H7 (cell line): ENCODE measurements at places on chromosomes 11 and 22. TPM values are rescaled to one million over a fixed set of nuclear protein-coding genes. Genes with fewer than 3 reads are reported as not detected.

CHADL gene
- 0.33 TPM in 1 of 2 replicates, not detected in the other for total RNA-seq

DNA sequence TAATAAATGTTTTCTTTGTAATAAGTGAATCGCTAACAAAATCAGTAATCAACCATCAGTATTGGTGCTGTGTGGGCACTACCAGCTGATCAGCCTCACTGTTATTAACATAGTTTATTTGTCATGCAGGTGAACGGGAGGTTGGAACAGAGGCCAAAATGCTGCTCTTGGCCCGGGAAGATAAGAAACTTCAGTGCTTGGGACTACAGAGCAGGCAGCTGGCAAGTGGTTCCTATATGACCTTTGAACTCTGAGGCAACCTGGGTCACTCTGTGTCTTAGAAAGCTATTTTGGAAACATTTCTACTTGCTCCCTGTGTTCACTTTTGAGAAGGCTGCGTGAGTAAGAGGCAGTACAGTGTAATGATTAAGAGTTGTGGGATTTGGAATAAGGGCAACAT is 36.5 kb upstream of the DNAJB13 start:
- DNase-seq, result no peak

- no peak for DNase-seq
These were observed 844.5 kb upstream of the RAG2 start for GRCh38 chr11:37442576-37442975.

DNA sequence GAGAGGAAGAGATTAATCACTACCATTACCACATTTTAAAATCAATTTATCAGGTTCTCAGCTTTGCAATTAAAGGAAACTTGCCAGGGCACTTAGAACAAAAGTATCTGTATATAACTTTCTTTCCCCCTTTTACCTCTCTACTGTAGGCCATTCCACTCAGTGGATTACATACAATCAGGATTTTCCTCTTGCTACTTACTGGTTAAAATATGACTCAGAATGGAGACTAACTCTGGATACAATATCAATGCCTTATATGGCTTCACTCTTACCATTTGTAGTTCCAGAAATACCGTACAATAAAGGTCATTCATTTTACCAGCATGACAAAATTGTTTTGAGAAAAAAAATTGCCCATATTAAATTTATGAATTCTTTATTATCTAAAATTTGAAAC is 706.8 kb downstream of the KCNA4 start:
- DNase-seq, result no peak

- DNase-seq, result peak; percentile 8
These were observed 11.1 kb upstream of the MYH9 start for GRCh38 chr22:36398601-36399471.

DNA sequence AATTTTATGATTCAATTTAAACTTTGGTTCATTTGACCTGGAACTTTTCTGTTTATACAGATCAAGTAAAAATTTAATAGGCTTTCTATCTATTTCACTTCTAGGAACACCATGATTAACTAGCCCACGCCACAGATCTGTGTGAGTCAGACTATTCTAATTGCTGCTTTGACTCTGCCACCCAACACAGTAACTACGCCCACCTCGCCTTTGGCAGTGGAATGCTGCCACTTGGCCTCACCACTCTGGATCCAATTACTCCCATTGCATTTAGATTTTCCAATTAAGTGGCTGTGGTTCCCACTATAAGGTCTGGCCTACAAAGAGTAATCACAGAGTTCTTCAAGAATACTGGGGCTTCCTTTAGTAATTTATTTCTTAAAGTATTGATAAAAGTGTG is 46.6 kb upstream of the LIN7C start:
- no peak for DNase-seq

- DNase-seq, result no peak
These were observed 18.9 kb downstream of the TEAD1 start for GRCh38 chr11:12693094-12693478.

CARNS1 gene
- 0.07 and 0.17 TPM in 2 replicates for total RNA-seq

C11orf54 gene
- 19.3 and 27.0 TPM in 2 replicates for total RNA-seq

DNA sequence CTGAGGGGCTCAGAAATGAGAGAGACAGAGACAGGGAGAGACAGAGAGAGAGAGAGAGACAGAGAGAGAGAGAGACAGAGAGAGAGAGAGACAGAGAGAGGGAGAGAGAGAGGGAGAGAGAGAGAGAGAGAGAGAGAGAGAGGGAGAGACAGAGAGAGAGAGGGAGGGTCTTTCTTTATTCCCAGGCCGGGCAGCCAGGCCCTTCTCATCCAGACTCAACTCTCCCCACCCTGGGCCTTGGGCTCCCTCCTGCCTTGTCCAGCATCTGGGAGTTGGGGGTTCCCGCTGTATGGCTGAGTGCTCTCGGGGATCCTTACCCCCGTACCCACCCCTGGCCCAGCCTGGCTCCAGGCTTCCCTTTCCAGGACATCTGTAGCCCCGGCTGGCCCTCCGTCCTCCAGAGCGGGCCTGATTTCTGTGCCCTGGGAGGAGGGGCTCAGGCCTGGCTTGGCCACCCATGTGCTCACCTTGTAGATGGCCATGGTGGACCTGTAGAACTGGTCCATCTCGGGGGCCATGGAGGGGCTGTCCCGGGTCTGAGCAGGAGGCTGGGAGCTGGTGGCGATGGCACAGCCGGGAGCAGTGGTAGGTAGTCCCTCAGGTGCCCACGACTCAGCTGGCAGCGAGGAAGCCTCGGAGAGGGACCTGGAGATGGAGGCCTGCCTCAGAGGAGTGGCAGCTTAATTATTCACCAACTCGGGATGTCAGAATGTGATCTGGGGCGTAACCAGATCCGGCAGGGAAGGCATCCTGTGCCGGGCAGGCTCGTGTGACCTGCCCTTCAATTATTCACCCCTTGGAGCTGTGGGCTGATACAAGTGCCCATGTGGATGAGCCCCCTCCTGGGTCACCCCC is at the start of gene BAIAP2L2:
Gene BAIAP2L2, minus strand, starts transcription at position 677 of the 855 bp plus-strand sequence. Its CDS starts 159 bp downstream, at position 518.
- DNase-seq, result peak; percentile 75

DNA sequence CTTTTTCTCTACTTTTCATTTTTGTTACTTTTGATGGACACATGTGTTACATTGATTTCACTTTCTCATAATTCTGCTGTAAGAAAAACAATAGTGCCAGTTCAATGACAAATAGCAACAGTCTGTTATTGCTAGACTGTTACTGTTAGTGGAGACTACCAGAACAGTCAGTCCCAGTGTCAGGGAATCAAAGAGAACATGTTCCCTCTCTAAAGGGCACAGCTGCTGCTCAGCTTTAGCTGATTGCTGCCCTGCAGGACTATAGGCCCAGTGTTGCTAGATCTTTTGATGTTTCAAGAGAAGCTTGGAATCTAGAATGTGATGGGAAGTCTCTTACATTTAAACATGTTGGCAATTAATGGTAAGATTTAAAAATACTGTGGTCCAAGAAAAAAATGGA is 3.4 kb downstream of the BIRC3 start:
- no peak for DNase-seq

GRCh38 chr22:43007519-43008102 is 7.3 kb downstream of the PACSIN2 start:
- no peak for DNase-seq
